ENCODE measurements at places on chromosomes 13 and 19. TPM values are rescaled to one million over a fixed set of nuclear protein-coding genes. Genes with fewer than 3 reads are reported as not detected.

DNA sequence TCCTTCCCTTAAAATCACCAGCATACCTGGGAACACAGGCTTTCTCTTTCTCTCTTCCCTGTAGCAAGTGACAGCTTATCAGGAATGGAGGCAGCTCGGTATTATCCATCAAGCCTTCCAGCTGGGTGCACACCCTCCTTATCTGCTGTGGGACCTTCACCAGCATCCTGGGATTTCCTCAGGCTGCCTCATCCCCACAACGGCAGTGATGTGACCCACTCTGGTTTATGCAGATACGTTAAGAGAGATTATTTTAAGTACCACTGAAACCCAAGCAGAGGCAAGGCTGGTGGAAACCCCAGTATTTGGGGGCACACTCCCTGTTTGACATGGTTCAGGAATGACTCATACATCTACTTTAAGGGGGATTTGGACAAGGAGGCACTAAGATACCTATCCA, 192.1 kb downstream of the TM9SF2 start:
- DNase-seq = no peak

- DNase-seq = no peak
These were observed 39.3 kb upstream of the GAS6 start for GRCh38 chr13:113902986-113903775.

DNA sequence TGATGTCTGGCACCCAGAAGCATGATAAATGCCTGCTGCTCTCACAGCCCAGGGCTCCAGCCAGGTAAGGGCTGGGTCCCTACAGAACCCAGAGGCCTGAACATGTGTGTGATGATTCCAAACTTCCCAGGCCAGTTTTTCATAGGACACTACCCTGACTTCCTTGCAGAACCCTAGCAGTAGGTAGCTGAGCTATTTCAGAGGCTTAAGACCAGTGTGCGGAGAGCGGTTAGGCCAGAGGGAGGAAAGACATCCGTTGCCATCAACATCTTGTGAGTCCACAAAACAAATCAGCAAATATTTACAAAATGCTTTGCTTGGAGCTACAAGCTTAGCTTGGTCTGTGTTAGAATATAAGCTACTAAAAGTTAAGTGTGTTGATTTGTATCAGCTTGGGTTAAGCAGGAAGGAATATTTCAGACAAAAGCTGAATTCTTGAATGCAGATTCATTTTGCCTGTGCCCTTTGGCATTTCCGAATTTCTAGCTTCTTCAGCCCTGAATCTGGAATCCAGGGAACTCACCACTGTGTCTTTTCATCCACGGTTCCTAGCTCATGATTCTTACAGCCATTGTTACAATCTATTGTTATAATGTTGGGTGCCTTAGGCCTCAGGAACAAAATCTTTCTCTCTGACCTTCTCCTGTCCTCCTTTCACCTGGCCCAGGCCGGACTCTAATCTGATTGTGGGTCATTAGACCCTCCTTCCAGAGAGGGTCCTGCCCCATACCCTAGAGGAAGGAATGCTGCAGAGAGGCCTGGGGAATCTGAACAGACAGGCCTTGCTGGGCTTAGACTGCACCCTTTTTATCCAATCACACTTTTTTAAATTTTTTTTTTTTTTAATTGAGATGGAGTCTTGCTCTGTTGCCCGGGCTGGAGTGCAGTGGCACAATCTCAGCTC, 12.4 kb downstream of the RAB20 start:
- DNase-seq = no peak

The PCDH17 gene
- total RNA-seq = not detected

DNA sequence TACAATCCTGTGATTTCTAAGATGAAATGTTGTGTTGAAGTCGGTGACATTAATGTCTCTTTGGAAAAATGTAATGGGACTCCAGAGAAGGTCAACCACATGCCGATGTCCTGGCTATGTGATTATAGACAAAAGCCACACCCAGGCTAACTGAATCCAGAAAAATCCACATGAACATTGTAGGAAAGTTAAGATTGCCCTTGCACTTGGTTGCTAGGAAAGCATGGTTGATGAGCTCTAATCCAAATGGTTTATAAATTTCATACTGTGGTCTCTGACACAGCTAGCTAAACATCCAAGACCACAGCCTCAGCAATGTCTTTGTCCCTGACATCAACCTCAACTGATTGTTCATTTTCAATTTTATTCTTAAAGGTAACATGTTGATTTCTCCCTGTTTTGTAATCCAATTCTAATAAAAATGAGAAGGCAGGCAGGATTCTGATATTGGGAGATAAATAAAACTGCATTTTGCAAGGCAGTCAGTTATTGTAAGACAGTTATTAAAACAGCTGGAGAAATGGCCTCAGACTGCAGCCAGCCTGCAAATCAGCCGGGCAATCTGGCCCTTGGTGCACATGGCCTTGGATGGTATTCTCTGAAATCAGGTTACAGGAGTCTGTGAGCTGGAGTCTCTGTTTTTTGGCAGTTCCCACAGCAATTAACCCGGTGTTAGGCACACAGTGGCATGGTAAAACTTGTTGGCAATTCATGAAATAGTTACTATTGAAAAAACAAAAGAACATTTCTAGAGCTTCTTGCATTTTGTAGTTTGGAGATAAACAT, 93.9 kb downstream of the STARD13 start:
- no peak for DNase-seq

DNA sequence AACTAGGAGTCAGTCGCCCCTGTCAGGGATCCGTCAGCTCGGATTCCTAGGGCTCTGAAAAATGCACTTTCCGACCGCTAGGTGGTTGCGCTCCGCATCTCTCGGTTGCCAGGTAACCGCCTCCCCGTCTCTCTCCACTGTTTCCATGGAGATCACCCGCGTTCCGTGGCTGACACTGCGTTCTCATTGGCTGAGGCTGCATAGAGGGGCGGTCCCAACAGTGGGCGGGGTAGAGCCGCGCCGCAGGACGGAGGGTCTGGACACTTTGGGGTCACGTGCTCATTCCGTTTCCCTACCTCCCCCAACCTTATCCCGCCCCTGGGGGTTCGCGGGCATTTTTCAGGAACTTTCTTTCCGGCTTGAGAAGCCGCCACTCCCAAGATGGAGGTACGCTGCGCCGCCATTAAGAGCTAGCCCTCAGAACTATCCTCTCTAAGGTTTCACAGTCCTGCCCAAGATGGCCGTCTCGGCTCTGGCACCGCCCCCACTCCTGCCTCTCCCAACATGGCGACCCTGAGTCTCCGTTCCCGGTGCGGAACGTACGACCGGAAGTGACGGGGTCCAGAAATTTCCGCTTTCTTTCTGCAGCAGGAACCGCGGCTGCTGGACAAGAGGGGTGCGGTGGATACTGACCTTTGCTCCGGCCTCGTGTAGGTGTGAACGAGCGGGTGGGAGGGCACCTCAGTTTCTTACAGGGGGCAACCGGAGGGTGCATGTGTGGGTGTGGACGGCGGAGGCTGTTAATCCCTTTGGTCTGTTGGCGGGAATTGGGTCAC, at the start of the genes ODAD3 and PRKCSH:
Gene ODAD3, minus strand, starts transcription at position 65 of the 776 bp plus-strand sequence. CDS start 105 bp downstream, outside the sequence.
Gene PRKCSH, plus strand, starts transcription at position 579 of the 776 bp plus-strand sequence. CDS start 483 bp downstream, outside the sequence.
- DNase-seq = peak; percentile 99

The GRIN2D gene
- 3.2 TPM for total RNA-seq

- no peak for DNase-seq
These were observed 260.9 kb downstream of the MTUS2 start for GRCh38 chr13:29081036-29081435.

Data from PC-9 (cell line).